ENCODE measurements at places on chromosomes 5 and 9.

DNA sequence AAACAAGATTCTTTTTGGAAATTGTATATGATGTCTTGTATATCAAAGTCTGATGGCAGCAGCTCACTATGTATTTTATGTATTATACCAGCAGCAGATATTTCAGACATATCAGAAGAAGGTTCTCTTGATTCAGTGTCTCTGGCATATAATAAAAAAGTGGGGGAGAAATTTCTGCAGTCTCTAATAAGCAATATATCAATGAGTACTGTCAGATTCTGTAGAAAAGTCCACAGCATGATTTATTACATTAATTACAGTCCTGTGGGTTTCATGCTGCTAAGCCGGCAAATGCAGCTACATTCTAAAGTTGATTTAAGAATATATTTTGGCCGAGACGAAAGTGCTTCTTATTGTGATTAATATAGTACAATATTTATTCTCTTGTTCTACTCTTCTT lies 113.1 kb downstream of the KIAA1958 start:
- no peak for DNase-seq

GRCh38 chr9:134032456-134033222 lies 7.4 kb downstream of the BRD3OS start:
- no peak for DNase-seq

DNA sequence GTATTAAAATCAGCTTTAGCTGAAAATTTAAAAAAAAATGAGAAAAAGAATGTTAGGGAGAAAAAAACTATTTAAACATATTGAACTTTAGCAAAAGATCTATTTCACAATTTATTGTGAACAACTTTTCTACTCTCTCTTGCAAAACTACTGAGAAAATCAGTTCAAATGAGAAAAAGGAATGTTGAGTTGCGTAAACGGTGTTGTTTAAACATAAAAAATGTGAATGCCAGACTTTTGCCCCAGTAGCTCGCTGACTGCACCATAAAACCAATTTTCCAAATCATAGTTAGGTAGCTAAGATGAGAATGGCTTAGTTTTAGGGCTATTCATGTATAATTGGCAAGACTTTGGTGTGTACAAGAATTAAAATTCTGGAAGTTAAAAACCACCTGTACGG lies 13.4 kb upstream of the RAD23B start:
- DNase-seq = no peak

DNA sequence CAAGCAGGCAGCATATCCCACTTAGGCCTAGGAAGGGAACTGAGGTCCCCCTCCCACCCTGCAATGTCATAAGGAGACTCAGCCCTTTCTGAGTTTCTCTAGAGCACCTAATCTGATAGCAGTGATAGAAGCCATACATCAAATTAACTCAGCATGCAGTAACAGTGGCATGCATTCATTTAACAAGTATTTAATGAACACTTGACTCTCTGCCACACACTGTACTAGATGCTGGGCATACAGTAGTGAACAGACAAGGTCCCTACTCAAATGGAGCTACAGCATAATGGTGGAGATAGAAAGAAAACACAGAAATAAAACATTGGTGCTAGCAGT lies 58.6 kb downstream of the SLC22A5 start:
- peak; percentile 27 for DNase-seq

GRCh38 chr5:133644000-133644865 lies 31.9 kb upstream of the FSTL4 start:
- no peak for DNase-seq

DNA sequence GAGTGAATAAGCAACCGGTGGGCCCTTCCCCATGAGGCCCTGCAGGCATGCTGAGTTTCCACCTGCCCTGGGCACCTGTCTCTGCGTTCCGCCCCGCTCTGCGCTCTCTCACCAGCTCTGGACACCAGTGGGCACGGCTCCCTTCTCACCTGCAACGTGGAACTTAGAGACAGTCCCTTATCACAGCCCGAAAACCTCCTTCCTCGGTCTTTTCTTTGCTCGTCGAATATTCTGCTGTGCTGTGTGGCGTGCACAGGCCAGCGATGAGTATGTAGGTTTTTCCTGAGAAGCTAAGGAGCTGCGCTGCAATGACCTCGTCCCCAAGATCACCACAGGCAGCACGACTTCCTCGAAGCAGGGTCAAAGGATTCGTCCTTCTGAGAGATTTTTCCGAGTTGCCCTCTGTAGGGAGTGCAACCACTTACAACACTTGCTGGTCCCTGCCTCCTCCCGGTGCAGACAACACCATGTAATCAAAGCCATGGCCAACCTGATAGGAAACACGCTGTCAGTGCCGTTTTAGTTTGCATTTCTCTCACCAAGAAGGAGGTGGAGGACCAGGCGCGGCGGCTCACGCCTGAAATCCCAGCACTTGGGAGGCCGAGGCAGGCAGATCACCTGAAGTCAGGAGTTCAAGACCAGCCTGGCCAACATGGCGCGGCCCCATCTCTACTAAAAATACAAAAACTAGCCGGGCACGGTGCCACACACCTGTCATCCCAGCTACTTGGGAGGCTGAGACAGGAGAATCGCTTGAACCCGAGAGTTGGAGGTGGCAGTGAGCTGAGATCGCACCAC lies 27.2 kb upstream of the NOTCH1 start:
- DNase-seq = no peak

- no peak for DNase-seq
Measured at GRCh38 chr9:113898151-113898550, 22.0 kb downstream of the ZNF618 start.

GRCh38 chr9:588981-589380 lies 252.5 kb upstream of the DMRT1 start:
- no peak for DNase-seq

DNA sequence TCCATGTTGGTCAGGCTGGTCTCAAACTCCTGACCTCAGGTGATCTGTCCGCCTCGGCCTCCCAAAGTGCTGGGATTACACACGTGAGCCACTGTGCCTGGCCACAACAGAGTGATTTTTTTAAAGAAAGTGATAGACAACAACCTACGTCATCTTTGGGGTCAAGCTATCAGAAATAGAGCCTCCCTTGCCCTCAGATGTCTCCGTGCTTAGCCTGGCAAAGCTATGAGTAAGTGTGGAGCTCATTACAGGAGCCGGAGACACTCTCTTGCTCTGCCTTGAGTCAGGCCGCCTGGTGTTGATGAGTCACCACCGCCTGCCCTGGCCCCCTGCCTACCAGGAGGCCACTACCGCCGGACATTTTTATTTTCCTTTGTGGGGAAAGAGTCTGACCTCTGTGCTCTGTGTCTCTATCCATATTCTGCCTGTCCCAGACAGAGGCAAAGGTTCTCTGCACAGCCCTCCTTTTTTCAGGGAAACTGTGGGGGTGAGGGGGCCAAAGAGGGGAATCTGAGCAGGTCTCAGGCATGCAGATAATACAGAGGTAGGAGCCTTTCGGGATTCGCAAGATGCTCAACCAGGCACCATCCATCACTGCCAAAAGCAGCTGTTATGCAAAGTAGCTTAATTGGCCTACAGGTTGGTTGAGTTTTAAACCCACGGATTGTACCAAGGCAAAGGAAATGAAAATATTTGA lies 123.7 kb upstream of the CPEB4 start:
- DNase-seq = no peak

- DNase-seq = no peak
Measured at GRCh38 chr5:172870291-172870714, 36.3 kb downstream of the ERGIC1 start.

DNA sequence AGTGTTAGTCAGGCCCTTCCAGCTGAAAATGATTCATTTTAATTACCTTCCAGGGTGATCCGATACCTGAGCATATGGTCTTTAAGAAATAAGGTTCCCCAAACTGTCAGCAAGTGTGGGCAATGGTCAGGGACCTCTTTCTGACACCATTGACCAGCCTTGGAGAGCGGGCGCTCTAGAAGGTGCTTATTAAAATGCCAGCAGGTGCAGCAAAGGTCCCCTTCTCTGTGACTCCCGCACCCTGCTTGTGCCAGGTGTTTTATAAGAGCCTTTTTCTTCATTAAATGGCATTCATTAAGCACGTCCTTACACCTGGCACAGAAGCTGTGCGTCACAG lies 85.3 kb downstream of the MVB12B start:
- peak; percentile 44 for DNase-seq

GRCh38 chr5:111227226-111227782 lies 3.1 kb downstream of the CAMK4 start:
- DNase-seq = no peak

GRCh38 chr5:65880496-65881072 lies 45.8 kb upstream of the ERBIN start:
- DNase-seq = no peak

GRCh38 chr9:137295238-137295811 lies 6.7 kb downstream of the NRARP start:
- no peak for DNase-seq

DNA sequence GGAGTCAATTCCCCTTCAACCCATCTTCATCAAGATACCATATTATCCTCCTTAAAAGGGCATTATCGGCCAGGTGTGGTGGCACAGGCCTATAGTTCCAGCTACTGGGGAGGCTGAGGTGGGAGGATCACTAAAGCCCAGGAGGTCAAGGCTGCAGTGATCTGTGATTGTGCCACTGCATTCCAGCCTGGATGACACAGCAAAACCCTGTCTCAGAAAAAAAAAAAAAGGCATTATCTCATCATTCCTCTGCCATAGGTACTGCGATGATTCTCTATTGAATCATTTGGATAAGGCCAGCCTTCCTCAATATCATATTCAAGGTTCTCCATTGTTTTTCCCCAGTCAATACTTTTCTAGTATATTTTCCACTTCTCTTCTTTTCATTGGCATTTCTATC lies 39.2 kb upstream of the RAB3C start:
- no peak for DNase-seq

- no peak for DNase-seq
Measured at GRCh38 chr5:64518793-64519192, 13.0 kb downstream of the RGS7BP start.

DNA sequence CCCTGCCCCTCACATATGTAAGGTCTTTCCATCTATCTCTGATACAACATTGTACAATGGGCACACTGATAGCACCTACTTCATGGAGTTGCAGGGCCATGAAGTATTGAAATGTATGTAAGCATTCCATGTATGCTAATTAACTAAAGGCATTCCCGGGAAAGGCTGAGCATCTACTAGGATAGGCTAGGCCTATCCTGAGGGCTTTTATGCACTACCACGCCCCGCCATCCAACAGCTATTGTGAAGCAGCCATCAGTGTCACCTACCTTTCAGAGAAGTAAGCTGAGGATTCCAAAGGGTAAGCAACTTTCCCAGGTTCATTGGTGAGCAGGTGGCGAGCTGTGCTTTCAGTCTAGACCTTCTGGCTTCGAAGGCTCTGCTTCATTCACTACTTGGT lies 47.6 kb downstream of the NSG2 start:
- no peak for DNase-seq

- DNase-seq = no peak
Measured at GRCh38 chr9:5866272-5866671, 24.4 kb upstream of the MLANA start.

DNA sequence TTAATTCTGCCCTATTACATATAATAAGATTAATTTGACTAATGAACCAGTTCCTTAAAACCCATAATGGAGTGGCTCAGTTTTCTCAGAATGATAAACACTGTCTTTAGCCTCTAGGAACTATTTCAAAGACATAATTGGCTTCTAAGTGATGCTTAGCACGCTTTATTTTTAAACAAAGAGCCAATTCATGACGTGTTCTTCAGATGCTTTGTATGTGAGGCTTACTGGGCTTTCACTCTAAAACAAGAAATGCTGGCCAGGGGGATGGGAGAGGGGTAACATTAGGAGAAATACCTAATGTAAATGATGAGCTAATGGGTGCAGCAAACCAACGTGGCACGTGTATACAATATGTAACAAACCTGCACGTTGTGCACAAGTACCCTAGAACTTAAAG lies 7.6 kb upstream of the SFXN1 start:
- DNase-seq = no peak

DNA sequence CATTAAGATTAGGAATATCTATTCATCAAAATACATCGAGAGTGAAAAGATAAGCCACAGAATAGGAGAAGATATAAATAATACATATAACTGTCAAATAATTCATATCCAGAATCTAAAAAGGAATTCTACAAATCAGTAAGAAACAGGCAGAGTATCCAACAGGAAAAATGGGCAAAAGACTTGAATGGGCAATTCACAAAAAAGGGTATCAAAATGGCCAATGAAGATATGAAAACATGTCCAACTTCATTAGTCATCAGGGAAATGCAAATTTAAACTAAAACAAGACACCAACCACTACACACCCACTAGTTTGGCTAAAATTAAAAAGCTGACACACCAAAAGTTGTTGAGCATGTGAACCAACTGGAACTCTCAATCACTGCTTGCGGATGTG lies 206.9 kb upstream of the TBC1D2 start:
- no peak for DNase-seq

DNA sequence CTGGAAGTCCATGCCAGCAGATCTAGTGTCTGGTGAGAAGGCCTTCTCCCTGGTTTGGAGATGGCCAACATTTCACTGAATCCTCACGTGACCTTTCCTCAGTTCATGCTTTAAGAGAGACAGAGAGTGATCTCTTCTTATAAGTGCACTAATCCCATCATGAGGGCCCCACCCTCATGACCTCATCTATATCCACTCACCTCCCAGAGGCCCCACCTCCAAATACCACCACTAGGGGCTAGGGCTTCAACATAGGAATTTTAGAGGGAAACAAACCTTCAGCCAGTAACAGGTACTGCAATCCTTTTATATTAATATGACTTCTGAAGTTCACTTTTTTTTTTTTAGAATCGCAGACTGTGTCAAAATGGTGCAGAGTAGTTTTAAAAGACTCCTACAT lies 496.9 kb upstream of the ADAMTS16 start:
- no peak for DNase-seq

- DNase-seq = no peak
Measured at GRCh38 chr5:132424167-132424880, 54.8 kb downstream of the SLC22A5 start.

- no peak for DNase-seq
Measured at GRCh38 chr5:171989276-171989675, 17.2 kb downstream of the FBXW11 start.

GRCh38 chr9:2000314-2000713 lies 14.8 kb upstream of the SMARCA2 start:
- DNase-seq = no peak

DNA sequence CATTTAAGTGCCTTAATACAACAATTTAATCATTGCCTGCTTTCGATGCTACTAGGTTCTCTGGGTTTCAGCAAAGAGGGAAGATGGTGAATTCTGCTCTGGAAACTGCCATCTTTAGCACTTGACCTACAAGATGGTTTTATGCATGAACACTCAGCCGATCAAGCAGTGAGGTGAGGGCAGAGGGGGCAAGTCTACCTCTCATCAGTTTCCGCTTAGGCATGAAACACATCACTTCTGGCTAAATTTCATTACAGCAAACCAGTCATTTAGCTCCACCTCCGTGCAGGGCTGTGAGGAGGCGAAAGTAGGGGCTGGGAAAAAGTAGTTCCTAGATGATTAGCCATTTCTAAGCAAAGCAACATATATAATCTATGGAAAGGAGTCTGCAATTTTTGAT lies 1018.0 kb downstream of the CDH18 start:
- DNase-seq = no peak

GRCh38 chr9:134681061-134681661 lies 39.6 kb downstream of the COL5A1 start:
- no peak for DNase-seq

GRCh38 chr9:8845808-8846207 lies 1046.2 kb upstream of the DMAC1 start:
- DNase-seq = no peak

- DNase-seq = no peak
Measured at GRCh38 chr5:16929831-16930230, 6.3 kb downstream of the MYO10 start.

GRCh38 chr9:82810915-82811314 lies 252.0 kb downstream of the RASEF start:
- DNase-seq = no peak

All from NCI-H187 (cell line).